Stimulated activated naive CD4-positive, alpha-beta T cell (primary cell): ENCODE measurements at places on chromosomes 12 and 14.

DNA sequence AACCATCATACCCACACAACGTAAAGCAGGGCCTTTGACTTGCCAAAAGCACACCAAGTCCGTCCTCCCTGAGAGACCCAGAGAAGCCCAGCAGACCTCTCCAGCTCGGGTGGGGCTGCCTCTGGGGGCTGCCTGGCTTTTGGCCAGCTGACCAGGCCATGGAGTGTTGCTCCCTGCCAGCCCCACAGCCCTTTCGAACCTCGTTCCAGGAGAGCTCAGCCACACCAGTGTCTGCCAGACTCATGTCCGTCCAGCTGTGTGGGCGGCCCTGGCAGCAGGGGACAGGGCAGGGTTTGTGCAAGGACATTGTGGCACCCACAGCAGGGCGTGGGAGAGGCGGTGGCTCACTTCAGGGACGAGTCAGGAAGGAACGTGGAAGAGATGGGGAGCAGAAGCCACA is 22.6 kb upstream of the IRF2BPL start:
- no peak for DNase-seq

DNA sequence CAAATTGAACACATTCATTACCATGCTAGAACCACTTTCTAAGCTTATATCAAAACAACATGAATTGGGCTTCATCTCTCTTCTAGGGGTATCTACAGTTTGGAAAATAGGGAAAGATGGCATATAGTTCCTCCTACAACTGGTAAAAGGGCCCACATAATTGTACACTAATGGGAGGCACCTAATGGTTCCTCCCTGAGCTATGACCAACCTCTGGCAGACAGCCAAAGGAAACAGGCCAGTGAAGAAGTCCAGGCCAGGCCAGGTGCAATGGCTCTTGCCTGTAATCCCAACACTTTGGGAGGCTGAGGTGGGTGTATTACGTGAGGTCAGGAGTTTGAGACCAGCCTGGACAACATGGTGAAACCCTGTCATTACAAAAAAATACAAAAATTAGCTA is 23.2 kb upstream of the APOF start:
- no peak for DNase-seq

DNA sequence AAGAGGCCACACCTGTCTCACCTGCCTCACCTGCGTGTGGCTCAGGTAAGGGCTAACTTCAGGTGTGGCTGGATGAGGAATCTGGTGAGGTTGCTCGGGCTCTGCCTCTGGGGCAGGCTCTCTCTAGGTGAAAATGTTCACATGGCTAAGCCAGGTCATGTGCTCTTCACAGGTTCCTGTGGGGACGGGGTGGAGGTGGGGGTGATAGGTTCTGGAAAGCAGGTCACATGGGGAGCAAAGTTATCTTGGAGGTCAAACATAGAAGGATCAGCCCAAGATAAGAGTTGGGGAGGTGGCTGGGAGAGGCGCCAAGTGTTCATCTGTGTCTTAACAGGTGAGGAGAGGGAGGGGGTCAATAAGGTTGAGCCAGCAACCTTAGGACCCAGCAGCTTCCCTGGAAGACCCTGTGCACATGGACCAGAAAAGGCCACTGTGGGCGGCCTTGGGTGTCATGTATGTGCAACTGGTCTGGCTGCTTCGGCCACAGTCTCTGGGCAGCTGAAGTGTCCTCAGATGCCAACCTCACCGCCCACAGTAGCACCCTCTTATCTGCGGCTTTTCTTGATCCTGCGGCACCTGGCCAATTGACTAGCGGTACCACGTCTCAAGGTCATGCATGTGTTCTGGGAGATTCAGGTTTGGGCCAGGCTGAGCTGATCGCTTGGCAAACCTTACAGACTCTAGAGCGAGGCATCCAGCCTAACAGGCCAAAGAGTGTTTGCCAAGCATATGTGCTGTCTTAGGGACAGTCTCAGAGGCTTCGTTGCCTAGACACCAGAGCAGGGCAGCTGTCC is 60.5 kb downstream of the CACNA1C start:
- DNase-seq: no peak

DNA sequence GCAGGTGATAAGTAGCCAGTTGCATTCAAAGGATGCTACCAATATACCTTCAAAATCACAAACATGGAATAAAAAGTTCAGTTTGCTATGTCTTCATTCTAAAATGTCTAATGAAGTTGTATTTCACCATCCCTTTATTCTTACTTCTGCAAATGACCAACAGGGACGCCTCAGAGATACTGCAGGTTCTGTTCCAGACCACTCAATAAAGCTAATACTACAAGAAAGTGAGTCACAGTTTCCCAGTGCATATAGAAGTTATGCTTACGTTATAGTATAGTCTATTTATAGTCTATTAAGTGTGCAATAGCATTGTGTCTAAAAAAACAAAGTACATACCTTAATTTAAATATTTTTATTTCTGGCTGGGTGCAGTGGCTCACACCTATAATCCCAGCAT is 29.3 kb upstream of the EIF5 start:
- no peak for DNase-seq

GRCh38 chr12:42446761-42447160 is 120.8 kb downstream of the PPHLN1 start:
- DNase-seq: no peak

DNA sequence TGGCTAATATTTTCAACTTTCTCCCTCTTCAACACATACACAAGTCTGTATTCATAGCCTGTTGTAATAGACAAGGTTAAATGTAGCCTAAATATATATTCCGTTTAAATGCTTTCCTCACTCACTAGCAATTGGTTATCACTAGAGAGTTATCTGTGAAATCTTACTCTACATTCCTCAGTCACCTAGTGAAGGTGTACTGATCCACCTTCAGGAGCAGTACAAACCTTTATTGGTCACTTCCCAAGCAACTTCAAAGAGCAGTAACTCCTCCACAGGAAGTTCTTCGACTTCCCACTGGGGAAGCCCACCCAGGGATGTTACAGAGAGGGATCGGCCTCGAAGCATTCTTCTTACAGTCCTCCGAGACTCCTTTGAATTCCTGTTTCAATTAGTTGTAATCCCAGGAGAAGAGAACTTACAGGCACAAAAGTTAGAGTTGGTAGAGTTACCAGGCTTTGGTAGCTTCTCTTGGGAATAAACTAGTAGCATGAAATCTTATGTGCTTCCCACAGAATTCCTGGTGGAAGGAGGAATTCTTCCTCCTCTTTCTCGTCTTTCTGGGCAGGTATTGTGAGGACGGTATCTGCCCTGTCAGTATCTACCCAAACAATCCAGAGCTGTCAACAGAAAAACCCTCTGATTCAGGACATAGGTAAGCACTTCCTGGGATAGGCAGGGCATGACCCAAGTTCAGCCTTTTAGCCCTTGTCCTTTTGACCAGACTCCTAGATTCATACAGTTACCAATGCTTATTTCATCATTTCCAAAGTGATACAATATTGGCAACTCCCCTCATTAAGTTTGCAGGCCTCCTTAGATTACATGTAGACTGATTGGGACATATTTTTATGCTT is at the start of gene GYS2:
TSS of gene GYS2 (minus strand) at position 603 of the 857 bp plus-strand sequence. CDS start at position 348, 255 bp downstream.
- DNase-seq: no peak

GRCh38 chr12:91467686-91468085 is 285.1 kb upstream of the DCN start:
- DNase-seq: no peak

- no peak for DNase-seq
Measured at GRCh38 chr12:52052468-52053186, 1.4 kb downstream of the NR4A1 start.

GRCh38 chr14:101193106-101193844 is 289.8 kb upstream of the RTL1 start:
- no peak for DNase-seq

DNA sequence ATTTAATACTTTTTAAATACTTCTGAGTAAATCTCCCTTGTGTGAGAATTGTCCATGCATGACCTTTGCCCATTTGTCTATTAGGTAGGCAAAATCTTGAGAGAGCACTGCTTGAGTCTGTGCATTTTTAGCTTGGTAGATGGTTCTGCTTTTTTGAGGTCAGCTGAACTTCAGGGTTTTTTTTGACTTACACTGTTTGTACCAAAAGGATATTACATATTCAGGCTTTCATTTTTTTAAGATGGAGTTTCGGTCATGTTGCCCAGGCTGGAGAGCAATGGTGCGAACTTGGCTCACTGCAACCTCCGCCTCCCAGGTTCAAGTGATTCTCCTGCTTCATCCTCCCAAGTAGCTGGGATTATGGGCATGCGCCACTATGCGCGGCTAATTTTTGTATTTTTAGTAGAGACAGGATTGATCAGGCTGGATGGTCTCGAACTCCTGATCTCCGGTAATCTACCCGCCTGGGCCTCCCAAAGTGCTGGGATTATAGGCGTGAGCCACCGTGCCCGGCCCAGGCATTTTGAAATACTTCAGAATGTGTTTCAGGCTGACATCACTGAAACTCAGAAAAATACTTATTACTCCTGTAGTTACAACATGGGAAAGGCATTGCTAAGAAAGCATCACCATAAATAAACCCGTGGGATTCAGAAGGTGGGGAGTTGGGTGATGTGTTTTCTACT is 11.1 kb downstream of the RASSF3 start:
- DNase-seq: no peak

- no peak for DNase-seq
Measured at GRCh38 chr12:115774148-115774895, 503.2 kb downstream of the MED13L start.

DNA sequence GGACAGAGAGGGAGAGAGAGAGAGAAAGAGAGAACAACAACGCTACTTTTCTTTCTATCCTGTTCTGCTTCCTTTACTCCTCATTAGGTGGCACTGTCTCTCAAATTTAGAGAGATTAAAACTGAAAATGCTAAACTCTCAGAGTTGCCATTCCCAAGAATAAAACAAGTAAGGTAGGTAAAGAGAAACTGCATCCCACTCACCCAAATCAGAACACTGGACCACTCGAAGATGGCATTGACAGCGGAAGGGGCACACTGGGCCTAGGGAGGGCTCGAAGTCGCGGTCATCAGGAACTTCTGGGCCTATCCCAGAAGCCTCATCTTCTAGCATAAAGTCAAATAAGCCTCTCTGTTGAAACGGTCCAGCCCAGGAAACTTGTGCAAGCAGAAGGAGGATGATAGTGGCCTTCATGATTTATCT is 4.5 kb downstream of the DCN start:
- no peak for DNase-seq

GRCh38 chr14:92557544-92557912 is 43.9 kb downstream of the RIN3 start:
- no peak for DNase-seq

DNA sequence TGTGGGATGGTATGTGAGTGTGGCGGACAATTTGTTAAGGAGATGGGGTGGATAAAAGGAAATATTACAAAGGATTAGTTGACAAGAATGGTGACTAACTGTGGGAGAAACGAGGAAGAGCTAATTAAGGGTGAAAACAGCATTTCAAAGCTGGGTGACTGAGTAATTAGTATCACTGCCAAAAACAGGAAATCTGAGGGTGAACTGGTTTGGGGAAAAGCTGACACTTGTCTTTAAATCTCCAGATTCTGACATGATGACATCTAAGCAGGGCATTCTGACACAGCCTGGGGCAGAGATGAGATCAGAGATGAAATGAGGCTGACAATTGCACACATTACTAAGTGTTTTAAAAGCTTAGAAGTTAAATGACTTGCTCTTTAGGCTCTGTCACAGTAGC is 42.4 kb upstream of the CCDC175 start:
- DNase-seq: no peak

DNA sequence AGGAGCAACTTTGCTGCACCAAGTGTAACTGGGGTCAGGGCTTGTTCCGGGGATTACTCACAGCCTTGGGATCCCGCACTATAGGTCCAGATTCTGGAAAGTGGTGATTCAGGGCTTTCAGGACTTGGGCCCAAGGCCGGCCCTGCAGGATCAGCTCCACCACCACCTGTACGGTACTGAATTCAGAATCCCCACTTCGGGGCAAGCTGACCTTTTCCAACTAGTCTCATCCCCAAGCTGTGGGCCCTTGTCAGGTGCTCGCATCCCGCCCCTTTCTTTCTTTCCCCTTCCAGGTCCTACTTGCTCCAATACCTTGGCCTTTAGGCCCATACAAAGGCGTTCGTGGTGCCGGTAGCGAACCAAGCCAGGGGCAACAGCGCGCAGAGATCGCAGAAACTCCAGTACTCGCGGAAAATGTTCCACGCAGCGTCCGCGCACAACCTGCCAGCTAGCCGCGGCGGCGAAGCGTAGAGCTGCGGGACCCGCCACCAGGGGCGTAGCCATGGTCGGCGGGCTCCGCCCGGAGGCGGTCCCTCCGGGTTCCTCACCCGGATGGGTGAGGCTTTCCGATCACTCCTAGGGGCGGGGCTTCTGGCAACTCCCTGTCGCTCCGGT is 487 bp downstream of the TINF2 start:
- DNase-seq: no peak

DNA sequence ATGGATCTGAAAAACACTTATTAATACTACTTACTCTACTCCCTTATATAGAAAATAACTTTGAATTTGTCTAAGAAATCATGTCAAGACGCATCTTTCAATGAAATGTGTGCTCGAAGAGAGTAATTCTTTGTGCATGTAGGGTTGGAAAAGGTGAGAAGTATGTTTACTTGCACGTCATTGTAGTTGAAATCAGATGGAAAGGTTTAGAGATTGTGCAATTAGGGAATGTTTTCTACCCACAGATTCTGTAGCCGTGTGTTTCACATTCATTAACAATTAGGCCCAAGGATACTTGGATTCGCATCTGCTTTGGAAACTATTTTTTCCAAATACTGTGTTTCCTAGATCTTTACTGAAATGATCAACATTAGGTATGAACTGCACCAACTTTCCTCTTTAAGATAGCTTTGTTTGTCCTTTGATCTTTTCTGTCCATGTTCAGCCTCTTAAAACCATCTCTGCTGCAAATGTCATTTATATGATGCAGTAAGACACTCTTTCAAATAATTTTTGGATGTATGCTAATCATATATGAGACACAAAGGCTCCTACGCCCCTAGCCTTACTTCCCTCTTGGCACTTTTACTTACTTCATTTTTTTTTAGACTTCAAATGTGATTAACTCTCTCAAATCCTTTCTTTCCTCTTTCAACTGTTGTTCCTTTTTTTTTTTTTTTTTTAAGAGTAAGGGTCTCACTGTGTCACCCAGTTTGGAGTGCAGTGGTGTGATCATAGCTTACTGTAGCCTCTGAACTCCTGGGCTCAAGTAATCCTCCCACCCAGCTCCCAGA is 58.0 kb upstream of the PSMA6 start:
- DNase-seq: no peak

DNA sequence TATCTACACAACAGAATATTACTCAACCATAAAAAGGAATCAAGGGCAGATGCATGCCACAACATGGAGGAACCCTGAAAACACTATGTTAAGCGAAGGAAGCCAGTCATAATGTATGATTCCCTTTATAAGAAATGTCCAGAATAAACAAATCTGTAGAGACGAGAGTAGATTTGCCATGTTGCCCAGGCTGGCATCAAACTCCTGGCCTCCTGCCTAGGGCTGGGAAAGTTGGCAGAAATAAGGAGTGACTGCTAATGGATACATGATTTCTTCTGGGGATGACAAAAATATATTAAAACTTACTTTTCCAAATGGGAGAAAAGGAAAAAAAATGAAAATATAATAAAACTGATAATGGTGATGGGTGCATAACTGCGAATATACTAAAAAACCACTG is 10.9 kb downstream of the CLIP1 start:
- no peak for DNase-seq

GRCh38 chr12:65694130-65694529 is 130.2 kb upstream of the HMGA2 start:
- DNase-seq: no peak
